Osteocyte (in vitro differentiated cells): ENCODE measurements at places on chromosomes 7 and 10. TPM values are rescaled to one million over a fixed set of nuclear protein-coding genes. Genes with fewer than 3 reads are reported as not detected.

GRCh38 chr10:104329735-104330134, 8.5 kb downstream of the ITPRIP start:
- peaks cover 5% of the 10 kb centered on the region for H3K36me3 ChIP-seq
- peaks cover 90% of the 10 kb centered on the region for H3K4me1 ChIP-seq
- H3K27me3 ChIP-seq: no peaks in the 10 kb centered on the region
- peak overlapping the region; percentile 95 for H3K27ac ChIP-seq
- no peak for DNase-seq

GRCh38 chr10:124717911-124718741, 26.1 kb downstream of the FAM53B start:
- H3K27me3 ChIP-seq: no peaks in the 10 kb centered on the region
- H3K36me3 ChIP-seq: peaks cover 3% of the 10 kb centered on the region
- no peak overlapping the region for H3K27ac ChIP-seq
- no peak for DNase-seq

DNA sequence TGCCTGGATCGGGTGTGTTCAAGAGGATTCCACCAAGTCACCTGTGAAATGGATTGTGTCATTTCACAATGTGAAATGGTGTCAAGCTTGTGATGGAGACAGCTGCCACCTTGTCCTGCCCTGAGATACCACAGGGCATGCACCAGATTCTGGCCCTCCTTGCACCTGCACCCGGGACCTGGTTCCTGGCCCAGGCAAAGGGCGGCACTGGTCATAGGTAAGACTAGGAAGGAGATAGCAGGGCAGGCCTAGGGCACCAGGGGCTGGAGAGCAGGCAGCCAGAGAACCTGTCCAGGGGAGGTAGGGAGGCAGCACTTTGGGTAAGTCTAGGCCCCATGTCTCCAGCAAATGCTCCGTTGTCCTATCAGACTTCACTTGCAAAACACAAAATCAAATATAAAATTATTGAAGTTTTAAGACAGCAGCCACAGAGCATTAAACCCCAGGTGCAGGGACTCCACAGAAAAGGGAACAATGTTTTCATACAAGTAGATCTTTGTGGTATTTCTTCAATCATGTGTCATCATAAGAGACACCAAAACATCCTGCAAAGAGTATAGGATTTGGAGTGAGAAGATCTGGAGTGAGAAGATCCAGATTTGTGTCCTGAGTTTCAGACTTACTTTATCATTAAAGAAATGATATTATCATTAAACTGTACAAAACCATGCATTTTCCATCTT, 22.7 kb upstream of the ZNF800 start:
- no peak for DNase-seq
- peaks cover 44% of the 10 kb centered on the region for H3K27me3 ChIP-seq
- H3K4me3 ChIP-seq: no peak overlapping the region
- no peaks in the 10 kb centered on the region for H3K36me3 ChIP-seq

GRCh38 chr7:147861058-147861716, 729.4 kb upstream of the C7orf33 start:
- H3K4me3 ChIP-seq: no peak overlapping the region
- H3K4me1 ChIP-seq: no peaks in the 10 kb centered on the region
- no peak for DNase-seq

- DNase-seq: no peak
- no peaks in the 10 kb centered on the region for H3K4me1 ChIP-seq
- H3K27me3 ChIP-seq: no peaks in the 10 kb centered on the region
- no peaks in the 10 kb centered on the region for H3K36me3 ChIP-seq
- no peak overlapping the region for H3K27ac ChIP-seq
- H3K4me3 ChIP-seq: no peak overlapping the region
Observed at GRCh38 chr10:128047991-128048818, 78.0 kb downstream of the MKI67 start.

DNA sequence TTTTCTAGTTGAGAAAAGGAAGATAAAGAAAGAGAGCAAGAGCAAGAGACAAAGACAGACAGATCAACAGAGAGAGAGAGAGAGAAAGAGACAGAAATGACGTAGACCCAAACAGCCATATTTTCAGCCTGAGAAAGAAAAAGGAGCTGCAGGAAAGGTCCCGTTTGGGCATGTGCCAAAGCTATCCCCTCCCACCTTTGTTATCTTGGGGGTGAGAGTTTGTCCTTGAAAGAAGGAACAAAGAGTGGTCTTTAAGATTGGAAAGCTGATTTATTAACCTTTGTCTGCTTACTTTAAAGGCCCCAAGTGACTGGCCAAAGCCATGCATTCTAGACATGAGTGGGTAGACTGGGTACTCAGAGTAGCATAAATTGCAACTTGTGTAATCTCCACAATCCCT, 98.2 kb downstream of the AOAH start:
- peaks cover 20% of the 10 kb centered on the region for H3K27me3 ChIP-seq
- no peak for DNase-seq
- H3K4me1 ChIP-seq: peaks cover 15% of the 10 kb centered on the region
- no peak overlapping the region for H3K4me3 ChIP-seq
- H3K27ac ChIP-seq: no peak overlapping the region

DNA sequence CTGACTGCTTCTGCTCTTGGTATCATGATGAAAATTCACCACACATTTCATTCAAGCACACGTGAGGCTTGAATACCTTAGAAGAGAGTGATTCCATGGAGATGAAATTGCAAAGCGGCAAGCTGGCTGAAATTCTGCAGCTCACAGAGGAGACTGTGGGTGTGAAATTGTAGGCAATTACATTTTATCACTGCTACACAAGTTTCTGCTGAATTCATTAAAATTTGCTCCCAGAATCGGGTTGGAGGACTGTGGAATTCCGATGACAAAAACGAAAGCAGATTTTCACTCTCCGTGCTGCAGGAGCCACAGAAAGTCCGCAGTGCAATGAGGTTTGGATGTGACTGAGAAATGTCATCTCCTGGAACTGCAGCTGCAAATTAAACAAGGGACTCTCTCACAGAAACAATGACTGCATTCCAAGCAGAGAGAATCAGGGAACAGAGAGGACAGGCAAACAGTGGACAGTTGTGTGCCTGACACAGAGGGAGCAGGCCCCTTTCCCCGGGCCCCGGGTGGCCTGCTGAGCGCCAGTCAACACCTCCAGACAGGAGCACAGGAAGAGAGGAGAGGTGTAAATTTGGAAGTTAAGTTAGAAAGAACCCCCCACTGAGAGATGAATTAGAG, 109.1 kb downstream of the C10orf90 start:
- H3K27ac ChIP-seq: peak overlapping the region; percentile 74
- peaks cover 3% of the 10 kb centered on the region for H3K27me3 ChIP-seq
- H3K4me1 ChIP-seq: peaks cover 16% of the 10 kb centered on the region
- H3K4me3 ChIP-seq: peak overlapping the region; percentile 75

The TMEM26 gene
- 3.6 and 3.9 TPM in 2 replicates for total RNA-seq

The PLXNA4 gene
- total RNA-seq: 56.2 and 59.0 TPM in 2 replicates

- DNase-seq: no peak
- H3K36me3 ChIP-seq: no peaks in the 10 kb centered on the region
- H3K4me1 ChIP-seq: no peaks in the 10 kb centered on the region
- no peaks in the 10 kb centered on the region for H3K27me3 ChIP-seq
- no peak overlapping the region for H3K27ac ChIP-seq
Observed at GRCh38 chr10:104937567-104937966, 296.5 kb downstream of the SORCS3 start.

The TAS2R3 gene
- total RNA-seq: 1.6 and 2.6 TPM in 2 replicates

- no peak overlapping the region for H3K27ac ChIP-seq
- no peaks in the 10 kb centered on the region for H3K36me3 ChIP-seq
- no peak overlapping the region for H3K4me3 ChIP-seq
Observed at GRCh38 chr7:102991540-102992214, 78.9 kb downstream of the LRRC17 start.

DNA sequence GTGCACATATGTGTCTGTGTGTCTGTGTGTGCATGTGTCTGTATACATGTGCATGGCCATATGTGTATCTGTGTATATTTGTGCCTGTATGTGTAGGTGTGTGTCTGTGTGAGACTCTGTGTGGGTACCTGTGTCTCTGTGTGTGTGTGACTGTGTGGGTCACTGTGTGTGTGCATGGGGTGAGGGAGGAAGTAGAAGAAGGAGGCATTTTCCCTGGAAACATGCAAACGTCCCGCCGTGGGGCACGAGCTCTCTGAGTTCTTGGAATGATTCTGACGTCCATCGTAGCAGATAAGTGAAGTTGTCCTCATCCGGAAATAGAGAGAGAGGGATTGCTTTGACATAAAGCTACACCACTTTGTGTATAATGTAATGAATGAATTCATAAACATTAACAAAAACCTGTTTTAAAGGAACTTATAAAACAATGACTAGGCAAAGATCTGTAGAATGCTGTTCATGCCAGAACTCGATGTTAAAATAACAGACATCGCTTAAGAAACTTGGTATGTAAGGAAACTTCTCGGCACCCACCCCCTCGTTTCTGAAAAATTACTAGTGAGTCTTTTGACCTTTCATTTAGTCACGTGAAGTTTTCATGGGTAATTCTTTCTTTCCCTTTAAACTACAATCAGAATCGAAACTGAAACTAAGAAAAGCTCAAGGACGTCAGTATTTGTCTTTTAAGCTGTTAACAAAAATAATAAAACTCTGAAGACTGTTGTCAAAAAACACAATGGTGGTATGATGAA, 43.6 kb upstream of the KLF6 start:
- peak overlapping the region; percentile 71 for H3K4me3 ChIP-seq
- H3K27ac ChIP-seq: peak overlapping the region; percentile 96
- peaks cover 58% of the 10 kb centered on the region for H3K4me1 ChIP-seq
- no peaks in the 10 kb centered on the region for H3K36me3 ChIP-seq
- H3K27me3 ChIP-seq: no peaks in the 10 kb centered on the region

The DOCK1 gene
- total RNA-seq: 66.3 and 68.7 TPM in 2 replicates

- H3K27ac ChIP-seq: no peak overlapping the region
- no peak overlapping the region for H3K4me3 ChIP-seq
- H3K27me3 ChIP-seq: no peaks in the 10 kb centered on the region
- no peaks in the 10 kb centered on the region for H3K36me3 ChIP-seq
- peaks cover 16% of the 10 kb centered on the region for H3K4me1 ChIP-seq
Observed at GRCh38 chr10:103737735-103738367, 117.5 kb downstream of the SH3PXD2A start.

GRCh38 chr7:138076196-138076595, at the start of gene AKR1D1:
AKR1D1 (plus strand) TSS chr7:138076459; CDS start chr7:138076519, 60 bp downstream.
- H3K4me3 ChIP-seq: no peak within 1 kb of the TSS
- H3K36me3 ChIP-seq: no peaks in the 10 kb centered on the region

DNA sequence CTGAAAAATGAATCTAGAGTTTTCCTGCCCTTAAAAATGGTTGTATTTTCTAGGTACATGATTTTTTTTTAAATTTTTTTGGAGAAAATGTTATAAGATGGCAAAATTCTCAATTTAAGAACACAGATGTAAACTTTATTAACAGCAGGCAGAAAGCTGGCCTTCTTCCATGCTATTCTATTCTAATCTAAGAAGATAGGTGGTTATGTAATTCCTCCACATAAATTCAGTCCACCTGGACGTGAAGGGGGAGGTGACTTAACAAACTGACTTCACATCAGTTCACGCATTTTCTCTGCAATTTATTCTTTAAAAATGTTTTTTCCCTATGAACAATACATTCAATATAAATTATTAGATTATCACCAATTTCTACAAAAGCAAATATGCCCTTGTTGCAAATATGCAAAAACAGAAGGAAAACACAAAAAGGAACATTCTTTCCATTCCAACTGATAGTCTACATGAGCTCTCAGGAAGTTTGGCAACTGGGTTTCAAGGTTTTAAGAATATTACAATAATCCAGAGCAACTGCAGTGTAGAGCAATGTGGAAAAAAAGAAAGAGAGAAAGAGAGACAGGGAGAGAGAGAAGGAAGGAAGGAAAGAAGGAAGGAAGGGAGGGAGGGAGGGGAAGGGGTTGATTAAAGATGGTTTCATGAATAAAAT, 76.8 kb downstream of the HIBADH start:
- peaks cover 18% of the 10 kb centered on the region for H3K36me3 ChIP-seq
- DNase-seq: no peak
- no peak overlapping the region for H3K4me3 ChIP-seq
- H3K27ac ChIP-seq: peak overlapping the region; percentile 60
- no peaks in the 10 kb centered on the region for H3K27me3 ChIP-seq

DNA sequence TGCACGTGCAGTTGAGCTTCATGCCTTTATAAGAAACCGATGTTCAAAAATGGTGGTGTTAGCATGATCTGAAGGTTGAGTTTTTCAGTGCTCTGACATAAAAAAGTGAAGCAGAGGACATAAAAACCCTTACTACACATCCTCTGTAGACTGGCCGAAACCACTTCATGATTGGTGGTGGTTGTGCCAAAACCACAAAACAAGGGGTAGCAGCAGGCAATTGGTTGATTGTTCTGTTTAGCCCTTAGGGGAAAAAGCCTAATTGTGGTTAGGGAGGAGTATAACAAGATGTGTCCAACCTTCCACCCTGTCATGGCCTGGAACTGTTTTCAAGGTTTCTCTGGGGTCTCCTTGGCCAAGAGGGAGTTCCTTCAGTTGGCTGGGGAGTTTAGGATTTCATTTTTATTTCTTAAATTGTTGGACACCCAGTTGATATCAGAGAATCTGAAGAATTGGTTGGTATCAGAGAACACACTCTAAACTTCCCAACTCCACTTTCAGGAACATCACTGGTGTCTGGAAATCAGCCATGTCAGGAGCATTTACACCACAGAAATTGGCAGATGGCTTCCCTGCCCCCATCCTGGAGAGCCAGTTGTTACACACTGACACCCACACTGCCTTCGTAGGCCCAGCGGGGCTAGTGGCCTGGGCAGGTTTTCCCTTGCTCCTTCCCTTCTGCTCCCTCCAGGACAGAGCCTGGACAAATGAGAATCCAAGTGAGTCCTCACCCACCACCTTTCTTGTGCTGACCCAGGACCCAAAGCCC, 18.8 kb downstream of the MRPS24 start:
- H3K27me3 ChIP-seq: peaks cover 14% of the 10 kb centered on the region
- H3K36me3 ChIP-seq: no peaks in the 10 kb centered on the region
- H3K4me1 ChIP-seq: no peaks in the 10 kb centered on the region
- no peak for DNase-seq
- no peak overlapping the region for H3K27ac ChIP-seq
